Testis (tissue), 5 donors: ENCODE measurements at places on chromosomes 13 and 19.

- DNase-seq: no peak
Measured at GRCh38 chr13:36764957-36765356, 54.1 kb upstream of the RFXAP start.

DNA sequence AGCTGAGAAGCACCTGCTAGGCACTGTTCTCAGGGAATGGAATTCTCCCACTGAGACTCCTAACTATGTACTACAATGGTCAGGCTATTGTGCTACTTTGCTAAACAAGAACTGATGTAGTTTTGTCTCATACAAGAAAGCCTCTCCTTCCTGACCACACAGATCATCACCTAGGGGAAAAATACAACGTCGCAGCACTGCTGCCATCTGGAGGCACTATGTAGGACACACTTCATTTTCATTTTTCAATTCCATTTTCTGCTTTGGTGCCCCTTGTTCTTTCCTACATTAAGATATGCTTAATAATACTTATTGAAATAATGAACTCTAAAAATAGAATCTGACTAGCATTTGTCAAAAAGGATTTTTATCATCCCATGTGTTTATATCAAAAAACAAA, 21.1 kb downstream of the PROSER1 start:
- peak; percentile 33 for DNase-seq

DNA sequence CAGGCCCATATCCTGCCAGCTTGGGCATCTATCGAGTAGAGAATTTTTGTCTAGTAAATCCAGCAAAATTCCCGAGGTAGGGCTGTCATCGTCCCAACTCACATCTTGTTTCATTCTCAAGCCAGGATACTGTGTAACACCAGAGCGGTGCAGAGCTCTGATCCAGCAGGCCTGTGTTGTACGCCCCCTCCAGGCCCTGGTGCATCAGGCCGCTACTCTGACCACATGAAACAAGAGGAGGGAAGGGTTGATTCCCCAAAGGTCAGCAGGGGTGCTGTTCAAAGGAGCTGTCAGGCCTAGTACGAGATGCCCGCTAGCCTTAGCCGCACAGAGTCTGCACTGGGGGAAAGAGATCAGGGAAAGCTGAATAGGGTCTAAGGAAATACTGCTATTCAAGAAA, 276.0 kb downstream of the SLC7A1 start:
- DNase-seq: no peak

DNA sequence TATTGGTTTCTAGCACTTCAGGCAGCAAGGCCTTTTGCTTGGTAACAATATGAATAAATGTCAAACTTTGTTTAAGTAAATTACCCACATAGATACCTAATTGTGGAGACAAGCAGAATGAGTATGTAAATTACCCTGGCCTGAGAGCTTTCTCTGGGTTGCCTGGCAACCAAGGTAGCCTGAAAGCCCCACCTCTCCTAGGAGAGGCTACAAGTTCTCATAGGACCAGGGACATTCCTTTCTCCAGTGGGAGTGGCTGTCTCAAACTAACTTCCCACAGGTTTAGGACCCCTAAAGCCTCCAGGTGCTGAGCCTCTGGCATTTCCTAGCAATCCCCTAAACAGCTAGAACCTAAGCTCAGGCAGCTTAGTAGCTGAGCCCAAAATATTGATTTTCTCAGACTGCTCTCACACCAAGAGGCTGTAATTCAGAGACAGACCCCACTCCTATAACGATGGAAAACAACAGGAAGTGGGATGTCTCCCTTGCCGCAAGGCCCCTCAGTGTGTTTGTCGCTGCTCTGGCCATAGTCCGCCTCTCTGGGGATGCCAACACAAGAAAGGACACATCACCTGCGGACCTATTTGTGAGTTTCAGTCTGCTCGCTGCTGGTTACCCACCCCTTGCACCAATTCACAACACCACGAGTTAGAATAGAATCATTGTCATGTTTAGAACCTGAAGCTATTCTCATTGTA, 207.3 kb downstream of the DLEU7 start:
- DNase-seq: peak; percentile 33

GRCh38 chr13:113020323-113021080, 51.5 kb downstream of the MCF2L start:
- no peak for DNase-seq
